ENCODE measurements at places on chromosomes 16 and 17.

GRCh38 chr17:8357910-8358309 is 18.3 kb downstream of the ODF4 start:
- no peak for DNase-seq

DNA sequence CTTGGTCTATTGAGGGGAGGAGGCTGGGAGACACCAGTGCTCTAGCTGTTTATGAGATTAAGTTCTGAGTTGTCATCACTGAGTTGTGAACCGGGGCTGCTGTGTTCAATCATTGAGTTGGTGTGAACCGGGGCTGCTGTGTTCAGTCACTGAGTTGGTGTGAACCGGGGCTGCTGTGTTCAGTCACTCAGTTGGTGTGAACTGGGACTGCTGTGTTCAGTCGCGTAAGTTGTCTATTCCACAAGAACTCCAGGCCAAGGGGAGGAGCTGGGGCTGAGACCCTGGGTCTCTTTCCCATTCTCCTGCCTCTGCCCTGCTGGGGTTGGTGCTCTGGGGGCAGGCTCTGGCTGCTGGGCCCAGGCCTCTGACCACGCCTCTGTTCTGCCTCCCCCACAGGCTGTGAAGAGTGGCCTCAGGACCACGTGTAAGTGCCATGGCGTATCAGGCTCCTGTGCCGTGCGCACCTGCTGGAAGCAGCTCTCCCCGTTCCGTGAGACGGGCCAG is 24.5 kb downstream of the WNT9B start:
- no peak for DNase-seq

DNA sequence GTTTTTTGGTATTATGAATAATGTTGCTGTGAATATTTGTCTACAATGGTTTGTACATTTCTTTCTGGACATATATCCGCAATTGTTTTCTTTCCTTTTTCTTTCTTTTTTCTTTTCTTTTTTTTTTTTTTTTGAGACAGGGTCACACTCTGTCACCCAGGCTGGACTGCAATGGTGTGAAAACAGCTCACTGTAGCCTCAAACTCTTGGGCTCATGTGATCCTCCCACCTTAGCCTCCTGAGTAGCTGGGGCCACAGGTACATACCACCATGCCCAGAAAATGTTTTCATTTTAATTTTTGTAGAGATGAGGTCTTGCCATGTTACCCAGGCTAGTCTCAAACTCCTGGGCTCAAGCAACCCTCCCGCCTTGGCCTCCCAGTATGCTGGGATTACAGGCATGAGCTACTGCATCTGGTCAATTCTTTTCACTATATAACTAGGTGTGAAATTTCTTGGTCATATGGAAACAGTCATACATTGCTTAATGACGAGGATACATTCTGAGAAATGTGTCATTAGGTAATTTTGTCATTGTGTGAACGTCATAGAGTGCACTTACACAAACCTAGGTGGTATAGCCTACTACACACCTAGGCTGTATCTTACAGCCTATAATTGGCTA is 15.2 kb downstream of the IL21R start:
- no peak for DNase-seq

GRCh38 chr16:89195521-89196171 is 4.7 kb downstream of the SLC22A31 start:
- no peak for DNase-seq

GRCh38 chr17:41868568-41868967 is 3.3 kb upstream of the KLHL11 start:
- DNase-seq, result no peak

GRCh38 chr16:57470711-57471110 is 8.2 kb downstream of the POLR2C start:
- DNase-seq, result no peak

GRCh38 chr17:58309918-58310259 is 18.7 kb downstream of the TSPOAP1 start:
- DNase-seq, result no peak

- peak; percentile 39 for DNase-seq
These were observed 20.8 kb downstream of the GGA3 start for GRCh38 chr17:75240394-75241142.

DNA sequence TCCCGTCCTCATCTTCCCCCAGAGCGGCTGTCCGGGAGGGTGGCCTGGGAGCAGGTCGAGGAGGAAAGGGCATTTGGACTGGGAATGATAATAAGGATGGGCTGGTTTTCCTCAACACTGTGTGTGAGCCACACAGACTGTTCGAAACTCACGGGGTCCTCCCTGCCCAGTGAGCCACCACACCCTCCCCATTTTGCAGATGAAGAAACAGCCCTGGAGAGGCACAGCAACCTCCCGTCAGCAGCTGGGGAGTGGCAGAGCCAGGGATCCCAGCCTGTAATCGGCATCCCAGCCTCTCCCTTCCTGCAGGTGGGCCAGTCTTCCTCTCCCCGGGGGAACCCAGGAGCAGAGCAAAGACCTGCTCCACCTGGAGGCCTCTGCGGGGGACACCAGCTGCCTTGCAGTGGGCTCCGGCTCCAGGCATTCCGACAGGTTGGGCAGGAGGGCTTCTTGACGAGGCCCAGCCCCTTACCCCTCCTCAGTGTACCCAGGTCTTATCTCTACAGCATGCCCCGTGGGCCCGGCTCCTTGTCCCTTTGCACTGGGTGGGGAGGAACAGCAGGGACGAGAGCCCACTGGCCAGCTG is 23.8 kb downstream of the ENGASE start:
- DNase-seq, result no peak

DNA sequence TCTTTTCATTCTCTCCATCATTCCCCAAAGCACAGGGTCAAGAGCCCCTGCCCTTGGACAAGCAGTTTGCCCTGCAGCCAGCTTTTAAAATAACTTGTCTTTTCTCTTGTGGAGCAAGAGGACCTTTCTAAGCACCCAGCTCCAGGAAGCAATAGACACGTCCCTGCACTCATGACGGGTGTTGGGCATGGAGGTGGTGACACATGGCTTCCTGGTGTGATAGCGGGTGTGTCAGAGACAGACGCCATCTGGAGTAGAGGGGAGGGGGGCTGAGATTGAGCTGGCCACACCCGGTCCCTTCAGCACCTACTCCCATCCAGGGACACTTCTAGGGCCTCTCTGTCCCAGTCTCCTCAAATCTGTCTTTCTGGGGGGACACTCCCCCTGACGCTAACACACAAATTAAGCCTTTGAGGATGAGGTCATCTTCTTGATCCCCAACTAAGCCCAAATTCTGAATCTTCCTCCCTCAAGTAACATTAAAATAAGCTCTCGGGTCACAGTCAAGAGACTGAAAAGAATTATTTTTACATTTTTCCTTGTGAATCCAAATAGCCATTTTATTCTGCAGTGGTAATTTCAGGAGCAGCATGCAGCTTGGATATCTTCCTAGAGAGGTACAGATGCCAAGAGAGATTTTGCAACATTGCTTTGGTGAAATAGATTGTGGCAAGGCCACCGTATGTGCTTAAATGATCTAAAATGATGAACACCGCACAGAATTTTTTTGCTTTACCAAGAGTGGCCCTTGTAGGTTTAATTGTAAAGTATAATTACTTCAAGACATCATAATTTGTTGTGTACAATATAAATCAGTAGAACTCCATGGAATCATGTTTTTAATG is 216.6 kb upstream of the IRX3 start:
- DNase-seq, result no peak

- no peak for DNase-seq
These were observed 3.3 kb upstream of the RNF112 start for GRCh38 chr17:19407601-19408345.

DNA sequence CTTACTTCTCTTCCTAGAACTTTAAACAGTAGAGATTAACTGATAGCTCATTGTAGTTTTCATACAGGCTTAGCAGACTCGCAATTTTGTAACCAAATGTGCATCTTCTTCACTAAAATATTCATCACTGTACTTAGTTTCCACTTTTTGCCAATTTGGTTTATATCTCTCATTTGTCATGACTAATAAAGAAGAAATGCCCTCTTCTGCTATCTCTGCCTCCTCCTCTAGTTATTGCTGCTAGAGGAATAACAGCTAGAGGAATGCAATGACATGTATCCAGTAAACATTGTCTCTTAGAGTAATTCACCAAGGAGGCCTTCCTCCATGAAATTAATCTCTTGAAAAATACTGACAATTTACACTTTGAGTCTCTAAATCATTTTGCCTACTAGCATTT is 115.5 kb upstream of the COX10 start:
- DNase-seq, result no peak

- DNase-seq, result no peak
These were observed 37.2 kb downstream of the ACSM1 start for GRCh38 chr16:20660325-20660724.

DNA sequence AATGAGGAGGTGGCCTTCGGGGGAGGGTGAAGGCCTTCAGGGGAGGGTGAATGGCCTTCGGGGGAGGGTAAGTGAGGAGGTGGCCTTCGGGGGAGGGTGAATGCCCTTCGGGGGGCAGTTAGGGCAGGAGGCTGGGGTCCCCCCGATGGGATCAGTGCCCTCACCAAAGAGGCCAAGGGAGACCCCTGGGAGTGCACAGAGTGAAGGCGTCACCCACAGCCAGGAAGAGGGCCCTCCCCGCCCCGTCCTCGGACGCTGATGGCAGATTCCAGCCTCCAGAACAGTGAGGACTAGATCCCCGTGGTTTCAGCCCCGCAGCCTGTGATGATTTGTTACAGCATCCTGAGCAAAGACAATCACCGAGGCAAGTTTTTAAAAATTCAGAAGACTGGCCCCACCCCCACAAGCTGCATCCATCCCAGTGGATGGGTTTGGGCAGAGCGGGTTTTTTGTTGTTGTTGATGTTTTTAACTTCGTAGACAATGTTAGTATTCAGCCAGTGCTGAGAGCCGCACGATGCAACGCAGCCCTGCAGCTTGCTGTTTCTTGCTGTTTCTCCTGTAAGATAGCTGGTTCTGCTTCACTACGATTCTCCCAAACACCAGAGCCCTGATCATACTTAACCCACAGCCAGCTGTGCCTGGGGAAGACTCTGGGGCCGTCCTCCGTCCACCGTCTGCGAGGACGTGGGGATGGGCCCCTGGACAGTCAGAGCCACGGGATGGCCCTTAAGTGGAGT is 40.7 kb upstream of the CBFA2T3 start:
- DNase-seq, result no peak

- no peak for DNase-seq
These were observed 19.0 kb downstream of the CBFA2T3 start for GRCh38 chr16:88957887-88958577.

- no peak for DNase-seq
These were observed 10.5 kb downstream of the CCR7 start for GRCh38 chr17:40554646-40555295.

- no peak for DNase-seq
These were observed 144.5 kb downstream of the GRIN2A start for GRCh38 chr16:10037751-10038150.

- DNase-seq, result peak; percentile 41
These were observed 21.7 kb downstream of the SPHK1 start for GRCh38 chr17:76405967-76406647.

DNA sequence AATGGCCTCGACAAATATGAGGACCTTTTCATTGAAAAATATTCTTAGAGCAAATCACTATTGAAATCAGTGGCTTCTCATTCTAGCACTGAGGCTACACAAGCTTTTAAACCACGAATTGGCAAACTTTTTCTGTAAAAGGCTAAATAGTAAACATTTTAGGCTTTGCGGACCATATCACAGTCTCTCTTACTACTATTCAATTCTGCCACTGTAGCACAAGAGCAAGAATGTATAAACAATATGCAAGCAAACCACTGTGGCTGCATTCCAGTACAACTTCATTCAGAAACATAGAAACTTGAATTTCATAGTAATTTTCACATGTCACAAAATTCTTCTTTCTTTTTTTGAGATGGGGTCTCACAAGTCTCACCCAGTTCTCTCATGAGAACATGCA is 49.1 kb downstream of the PHLPP2 start:
- no peak for DNase-seq

DNA sequence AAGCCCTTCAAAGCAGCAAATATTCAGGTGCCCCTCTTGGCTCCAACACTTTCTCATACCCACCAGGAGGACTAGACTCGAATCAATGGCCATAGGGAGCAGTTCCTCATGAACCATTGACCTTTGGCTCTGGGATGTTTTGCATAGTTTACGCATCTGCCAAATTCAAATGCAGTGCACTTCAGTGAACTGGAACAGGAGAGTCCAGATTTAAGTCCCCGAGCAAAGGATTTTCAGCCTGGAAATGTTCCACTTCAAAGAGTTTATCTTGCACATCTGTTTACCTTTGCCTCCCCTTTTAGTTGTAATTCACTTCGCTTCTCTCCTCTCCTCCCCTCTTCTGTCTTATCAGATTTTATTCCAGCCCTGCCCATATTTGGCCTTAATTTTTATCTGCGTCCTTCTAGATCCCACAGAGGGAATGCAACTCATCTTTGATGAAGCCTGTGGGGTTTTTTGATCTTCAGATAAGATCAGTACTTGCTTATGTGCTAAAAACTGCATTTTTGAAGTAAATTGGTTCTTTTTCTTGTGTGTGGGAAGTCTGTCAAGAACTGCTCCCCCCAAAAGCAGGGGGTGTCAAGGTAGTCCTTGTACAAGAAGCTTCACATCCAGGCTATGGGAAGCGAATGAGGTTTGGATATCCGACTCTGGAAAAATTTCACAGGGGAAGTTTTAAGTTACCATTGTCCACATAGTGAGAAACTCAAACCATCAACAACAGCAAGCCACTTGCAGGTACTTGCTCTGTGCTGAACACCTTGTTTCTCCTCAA is 281.6 kb downstream of the RBFOX1 start:
- no peak for DNase-seq

DNA sequence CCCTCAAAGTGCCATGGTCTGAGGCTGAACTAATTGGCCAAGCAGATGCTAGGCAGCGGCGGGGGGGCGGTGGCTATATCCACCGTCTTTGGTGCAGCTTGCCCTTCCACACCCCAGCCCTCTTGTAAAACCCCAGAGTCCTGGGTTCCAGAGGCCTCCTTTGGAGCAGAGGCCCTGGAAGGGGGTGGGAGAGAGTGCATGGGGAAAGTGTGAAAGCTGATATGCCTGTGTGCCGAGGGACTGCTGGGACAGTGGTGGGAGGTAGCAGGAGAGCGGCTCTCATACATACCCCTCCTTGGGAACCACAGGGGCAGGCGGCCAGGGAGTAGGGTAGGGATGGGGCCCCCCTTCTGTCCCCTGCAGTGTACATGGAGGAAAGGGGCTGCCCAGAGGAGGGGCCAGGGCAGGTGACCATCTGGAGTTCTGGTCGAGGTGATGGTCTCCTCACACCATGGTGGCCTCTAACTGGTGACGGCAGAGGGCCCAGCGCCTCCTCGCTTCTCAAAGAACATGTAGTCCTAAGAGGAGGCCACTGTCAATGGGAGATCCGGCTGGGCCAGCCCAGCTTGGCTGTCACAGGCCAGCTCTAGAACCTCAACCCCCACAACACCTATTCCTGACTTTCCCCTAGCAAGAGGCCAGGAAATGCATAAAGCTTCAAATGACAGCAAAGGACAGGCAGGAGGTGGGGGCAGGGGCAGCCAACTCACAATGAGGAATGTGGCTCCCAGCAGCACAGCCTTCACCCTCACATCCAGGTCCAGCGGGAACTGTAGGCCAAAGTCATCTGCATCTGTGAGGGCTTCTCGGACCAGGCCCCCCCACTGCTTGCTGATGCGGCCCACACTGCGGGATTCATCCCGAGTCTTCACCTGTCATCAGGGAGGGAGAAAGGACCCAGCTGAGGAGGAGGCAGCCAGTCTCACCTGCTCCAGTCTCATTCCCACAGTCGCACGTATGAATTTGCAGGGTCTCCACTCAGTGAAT is 4.1 kb downstream of the PLSCR3 start:
- DNase-seq, result no peak
